ENCODE measurements at places on chromosomes 6 and 20.

DNA sequence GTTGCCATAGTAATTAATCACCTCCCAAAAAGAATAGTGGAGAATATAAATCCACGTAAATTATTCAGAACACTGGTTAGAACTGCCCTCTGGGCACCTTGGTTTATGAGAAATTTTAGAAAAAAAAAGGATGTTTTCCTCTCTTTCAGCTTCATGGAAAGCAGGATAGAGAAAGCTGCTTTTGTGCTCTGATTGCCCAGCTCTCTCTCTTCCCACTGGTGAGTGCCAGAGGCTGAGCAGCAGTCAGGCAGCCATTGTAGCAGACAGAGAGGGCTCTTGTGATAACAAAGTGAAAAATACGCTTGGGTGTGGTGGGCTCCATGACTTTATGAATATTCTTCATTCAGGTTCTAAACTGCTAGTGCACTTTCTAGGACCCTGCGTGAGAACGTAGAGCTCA is 26.4 kb downstream of the SLC35F1 start:
- DNase-seq: no peak

DNA sequence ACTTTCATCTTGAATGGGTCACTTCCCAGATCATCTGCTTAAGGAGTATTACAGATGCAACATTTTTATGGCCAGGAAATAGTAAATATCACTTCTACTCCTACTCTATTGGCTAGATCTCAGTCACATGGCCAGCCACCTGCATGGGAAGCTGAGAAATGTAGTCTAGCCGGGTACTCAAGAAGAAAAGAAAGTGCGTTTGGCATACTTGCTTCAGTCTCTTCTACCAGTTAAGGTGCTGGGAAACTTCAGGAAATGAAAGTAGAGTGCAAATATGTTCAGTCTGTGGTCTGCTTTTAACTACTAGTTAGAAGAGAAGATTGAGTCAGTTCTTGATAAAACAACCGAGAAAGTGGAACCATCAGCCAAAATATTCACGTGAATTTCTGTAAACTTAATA is 129.2 kb downstream of the PDSS2 start:
- DNase-seq: no peak

GRCh38 chr20:41619360-41620100 is 1.4 kb upstream of the CHD6 start:
- no peak for DNase-seq

DNA sequence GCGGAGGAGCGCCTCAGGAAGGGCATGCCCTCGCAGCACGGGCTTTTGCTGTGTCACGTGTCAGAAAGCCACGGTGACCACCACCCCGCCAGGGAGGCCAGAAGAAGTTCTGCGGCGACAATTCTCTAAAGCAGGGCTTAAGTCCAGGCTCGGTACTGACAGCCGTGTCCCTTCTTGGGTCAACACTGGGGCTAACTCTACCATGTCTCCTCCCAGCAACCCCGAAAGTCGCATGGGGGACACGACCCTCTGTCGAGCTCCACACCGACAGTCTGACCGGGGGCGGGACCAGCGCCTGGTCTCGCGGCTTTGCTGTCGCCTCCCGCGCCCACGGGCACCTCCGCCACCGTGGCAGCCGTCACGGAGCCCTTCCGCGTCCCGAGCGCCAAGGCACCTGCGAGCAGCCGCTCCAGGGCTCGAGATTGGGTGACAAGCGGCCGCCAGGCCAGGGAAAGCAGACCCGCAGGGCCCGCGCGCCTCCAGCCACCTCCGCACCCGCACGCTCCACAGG is 534 bp downstream of the NANP start:
- peak; percentile 54 for DNase-seq

- DNase-seq: no peak
These were observed 8.4 kb upstream of the TGM2 start for GRCh38 chr20:38173237-38174156.

DNA sequence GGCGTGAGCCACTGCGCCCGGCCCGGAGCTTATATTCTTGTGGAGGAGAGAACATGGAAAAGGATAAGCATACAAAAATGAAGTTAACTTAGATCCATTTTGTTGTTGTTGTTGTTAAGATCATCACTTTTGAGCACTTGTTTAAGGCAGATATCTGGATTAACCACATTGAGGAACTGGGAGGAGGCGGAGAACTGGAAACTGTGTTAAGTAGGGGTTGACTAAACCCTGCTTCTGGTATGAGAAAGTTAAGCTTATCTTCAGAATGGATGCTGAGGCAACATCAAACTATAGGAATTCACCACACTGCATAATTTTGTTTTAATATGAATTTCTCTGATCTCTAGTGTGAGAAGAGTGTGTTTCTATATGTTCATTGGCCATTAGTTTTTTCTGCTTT is 57.6 kb downstream of the GCNT2 start:
- DNase-seq: no peak

GRCh38 chr20:1507276-1507675 is 16.1 kb upstream of the SIRPB2 start:
- DNase-seq: no peak

GRCh38 chr20:44916586-44916985 is 6.7 kb downstream of the PABPC1L start:
- no peak for DNase-seq

DNA sequence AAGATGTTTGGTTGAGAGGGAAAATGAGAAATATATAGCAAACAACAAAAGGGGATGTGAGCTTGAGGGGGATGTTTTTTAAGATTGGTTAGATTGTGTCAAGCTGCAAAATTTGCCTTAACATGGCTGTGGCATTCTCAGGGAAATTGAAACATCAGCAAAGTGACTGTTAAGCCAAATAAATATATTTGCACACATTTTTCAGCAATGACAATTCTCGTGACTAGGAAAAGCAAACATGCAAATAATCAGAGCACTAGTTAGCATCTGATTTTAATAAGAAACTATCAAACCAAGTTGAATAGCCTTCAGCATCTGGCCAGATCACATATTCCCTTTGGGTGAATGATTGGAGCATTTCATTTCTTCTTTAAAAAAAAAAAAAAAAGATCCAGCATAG is 262.8 kb downstream of the TBC1D7 start:
- no peak for DNase-seq

- DNase-seq: peak; percentile 74
These were observed 773 bp upstream of the AHI1 start for GRCh38 chr6:135498185-135498841.

DNA sequence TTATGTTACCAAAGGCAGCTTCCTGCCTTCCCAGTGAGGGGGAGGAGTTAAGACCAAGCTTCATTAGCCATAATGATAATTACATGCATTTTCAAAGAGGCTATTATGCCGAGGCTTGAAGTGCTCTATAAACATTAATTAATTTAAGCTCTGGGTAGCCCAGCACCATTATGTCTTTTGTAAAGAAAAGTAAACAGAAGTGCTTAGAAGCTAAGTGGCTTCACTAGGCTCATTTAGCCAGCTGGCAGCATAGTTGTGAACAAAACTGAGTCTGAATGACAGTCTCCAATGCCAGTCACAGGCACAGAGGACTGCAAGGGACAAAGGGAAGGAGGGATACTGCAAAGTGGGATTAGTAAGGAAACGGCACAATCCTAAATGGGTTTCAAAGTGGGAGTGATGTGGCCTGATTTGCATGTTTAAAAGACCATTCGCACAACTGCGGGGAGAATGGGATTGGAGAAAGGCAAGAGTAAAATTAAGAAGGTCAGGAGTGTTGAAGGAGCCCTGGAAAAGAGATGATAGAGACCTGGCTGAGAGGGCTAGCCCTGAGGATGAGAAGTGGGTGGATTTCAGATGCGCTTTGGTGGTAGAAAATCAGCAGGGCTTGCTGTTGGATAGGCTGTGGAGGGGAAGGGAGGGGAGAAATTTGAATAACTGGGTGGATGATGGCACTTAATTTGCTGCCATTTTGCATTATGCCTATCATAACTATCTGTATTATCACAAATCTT is 20.1 kb upstream of the ISM1 start:
- DNase-seq: no peak

DNA sequence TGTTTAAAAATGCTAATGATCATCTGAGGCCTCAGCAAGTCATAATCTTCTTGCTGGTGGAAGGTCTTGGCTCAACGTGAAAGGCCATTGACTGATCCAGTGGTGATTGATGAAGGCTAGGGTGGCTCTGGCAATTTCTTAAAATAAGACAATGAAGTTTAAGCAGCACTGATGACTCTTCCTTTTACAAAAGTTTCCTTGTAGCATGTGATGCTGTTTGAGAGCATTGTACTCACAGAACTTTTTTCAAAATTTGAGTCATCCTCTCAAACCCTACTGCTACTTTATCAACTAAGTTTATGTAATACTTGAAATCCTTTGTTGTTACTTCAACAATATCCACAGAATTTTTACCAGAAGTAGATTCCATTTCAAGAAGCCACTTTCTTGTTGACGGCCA is 382.3 kb downstream of the ESR1 start:
- no peak for DNase-seq

- DNase-seq: no peak
These were observed 559.3 kb upstream of the IRAK1BP1 start for GRCh38 chr6:78308025-78308424.

GRCh38 chr20:37896932-37897548 is 5.9 kb upstream of the VSTM2L start:
- DNase-seq: no peak

DNA sequence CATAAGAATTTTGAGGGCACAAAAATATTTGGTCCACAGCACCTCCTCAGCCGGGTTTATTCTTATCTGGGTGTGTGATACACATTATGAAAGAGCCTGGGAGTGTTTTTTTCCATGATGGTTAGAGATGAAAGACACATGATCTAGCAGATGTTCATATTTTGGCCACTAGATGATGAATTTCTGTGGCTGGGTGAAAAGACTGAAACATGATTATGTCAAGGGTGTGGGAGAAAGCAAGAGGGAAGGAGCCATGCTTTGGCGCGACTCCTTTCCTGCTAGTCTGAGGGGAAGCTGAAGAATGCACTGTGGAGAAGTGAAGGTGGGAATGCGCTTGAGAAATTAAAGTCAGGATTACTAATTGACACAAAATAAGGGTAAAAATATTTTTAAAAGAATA is 102.3 kb downstream of the SH3BGRL2 start:
- DNase-seq: no peak

GRCh38 chr6:113995634-113996033 is 24.7 kb upstream of the HDAC2 start:
- peak; percentile 48 for DNase-seq

GRCh38 chr6:99185525-99185924 is 163.9 kb downstream of the FAXC start:
- DNase-seq: no peak

GRCh38 chr6:33175436-33176069 is 16.7 kb downstream of the COL11A2 start:
- DNase-seq: no peak

- no peak for DNase-seq
These were observed 85.6 kb downstream of the UBE3D start for GRCh38 chr6:82980086-82980485.

- no peak for DNase-seq
These were observed 149.8 kb downstream of the BTBD9 start for GRCh38 chr6:38489951-38490350.

GRCh38 chr6:107822176-107823046 is 1.7 kb downstream of the SCML4 start:
- no peak for DNase-seq

DNA sequence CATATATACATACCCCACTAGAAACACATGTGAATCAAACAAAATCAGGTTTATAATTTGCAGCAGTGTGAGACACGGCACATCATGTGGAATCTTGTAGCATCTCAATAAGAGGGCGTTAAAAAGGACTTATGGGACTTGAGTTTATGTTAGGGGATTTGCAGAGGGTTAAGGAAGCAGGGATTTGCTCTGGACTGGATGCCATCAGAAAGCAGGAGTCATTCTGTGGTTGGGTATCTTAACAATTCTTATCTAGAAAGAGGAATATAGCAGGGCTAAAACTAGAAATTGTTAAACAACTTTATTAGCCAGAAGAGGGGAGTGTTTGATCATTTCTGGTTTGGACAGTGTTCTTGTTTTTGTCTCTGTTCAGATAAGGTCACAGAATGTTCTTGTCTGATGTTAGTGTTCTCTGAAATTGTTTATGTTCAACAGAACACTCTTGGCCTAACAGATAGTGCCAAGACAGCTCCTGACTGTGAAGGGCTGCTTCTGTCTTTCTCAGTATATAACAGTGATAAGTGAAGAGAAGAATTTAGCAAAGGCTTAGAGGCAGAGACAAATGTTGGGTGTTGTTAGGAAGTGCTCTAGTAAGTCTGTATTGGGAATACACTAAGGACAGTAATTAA is 39.2 kb downstream of the LIN28B start:
- no peak for DNase-seq

GRCh38 chr6:111358454-111358853 is 124.6 kb downstream of the REV3L start:
- no peak for DNase-seq

DNA sequence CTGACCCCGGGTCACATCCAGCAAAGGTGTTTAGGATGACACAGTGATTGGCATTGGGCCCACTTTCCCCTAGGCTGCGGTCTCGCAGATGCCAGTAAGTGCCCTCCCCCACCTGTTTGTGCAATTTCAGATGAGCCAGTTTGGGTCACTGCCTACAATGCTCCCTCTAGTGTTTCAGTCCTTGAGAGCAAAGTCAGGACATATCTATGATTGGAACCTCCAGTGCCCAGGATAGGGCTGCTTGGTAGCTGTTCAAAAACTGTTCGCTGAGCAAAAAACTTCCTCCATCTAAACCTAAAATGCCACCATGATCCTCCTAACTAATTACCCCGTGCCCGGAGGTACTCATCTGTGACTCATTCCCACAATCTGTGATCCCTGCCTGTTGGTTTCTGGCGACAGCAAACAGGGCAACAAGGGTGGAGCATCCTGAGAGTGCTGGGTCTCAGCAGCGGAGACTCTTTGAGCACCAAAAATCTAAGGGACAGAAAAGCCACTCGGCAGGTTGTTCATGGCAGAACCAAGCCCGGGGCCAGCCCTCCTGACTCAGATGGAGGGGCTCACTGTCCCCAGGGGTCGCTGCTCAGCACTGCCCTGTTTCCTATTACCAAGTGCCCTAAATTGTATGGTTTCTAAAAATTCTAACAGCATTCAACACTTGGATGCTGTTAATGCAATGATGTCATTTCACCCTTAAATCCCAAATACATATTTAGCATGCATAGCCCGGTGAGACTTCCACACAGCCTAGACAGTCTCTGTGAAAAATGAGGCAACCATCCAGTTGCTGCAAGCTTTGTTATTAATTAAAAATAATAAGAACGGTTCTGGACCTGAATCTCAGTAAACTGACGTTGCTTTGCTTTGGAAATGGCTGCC is 5.0 kb downstream of the VSX1 start:
- no peak for DNase-seq

DNA sequence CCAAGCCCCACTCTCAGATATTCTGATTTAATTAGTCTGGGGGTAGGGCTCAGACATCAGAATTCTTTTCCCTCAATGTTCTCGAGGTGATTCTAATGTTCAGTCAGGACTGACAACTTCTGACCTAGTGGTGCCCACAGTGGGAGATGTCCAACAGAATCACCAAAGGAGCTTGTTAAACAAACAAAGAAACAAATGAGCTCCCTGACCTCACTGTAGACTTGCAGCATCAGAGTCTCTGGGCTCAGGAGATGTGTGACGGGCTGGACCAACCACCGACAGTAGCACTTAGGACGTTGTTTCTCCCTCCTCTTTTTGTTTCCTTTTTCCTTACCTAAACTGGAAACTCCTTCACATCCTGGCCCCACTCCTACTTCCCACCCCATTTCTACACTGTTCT is 49.3 kb downstream of the CLIC5 start:
- DNase-seq: no peak

GRCh38 chr6:142334294-142334693 is 32.5 kb downstream of the ADGRG6 start:
- no peak for DNase-seq

- DNase-seq: peak; percentile 51
These were observed 18.4 kb upstream of the SLC22A1 start for GRCh38 chr6:160102956-160103824.

- no peak for DNase-seq
These were observed 58.6 kb downstream of the RPS12 start for GRCh38 chr6:132872923-132873322.
